Head of caudate nucleus (tissue), 42 donors: ENCODE measurements at places on chromosomes 4 and X.

DNA sequence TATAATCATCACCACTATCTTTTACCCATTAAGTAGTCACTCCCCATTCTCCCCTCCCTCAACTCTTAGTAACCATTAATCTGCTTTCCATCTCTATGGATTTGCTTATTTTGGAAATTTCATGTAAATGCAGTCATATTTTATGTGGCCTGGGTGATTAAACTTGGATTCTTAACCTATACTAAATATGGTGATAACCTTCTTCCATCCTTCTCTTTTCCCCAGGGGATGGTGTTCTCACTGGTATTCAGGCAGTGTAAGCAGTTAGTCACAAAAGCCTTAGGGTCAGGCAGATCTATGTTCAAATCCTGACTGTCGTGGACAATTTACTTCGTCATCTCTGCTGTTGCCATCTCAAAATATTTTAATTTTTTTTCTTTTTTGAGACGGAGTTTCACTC is 29.6 kb downstream of the RAB40AL start:
- DNase-seq, result no peak

DNA sequence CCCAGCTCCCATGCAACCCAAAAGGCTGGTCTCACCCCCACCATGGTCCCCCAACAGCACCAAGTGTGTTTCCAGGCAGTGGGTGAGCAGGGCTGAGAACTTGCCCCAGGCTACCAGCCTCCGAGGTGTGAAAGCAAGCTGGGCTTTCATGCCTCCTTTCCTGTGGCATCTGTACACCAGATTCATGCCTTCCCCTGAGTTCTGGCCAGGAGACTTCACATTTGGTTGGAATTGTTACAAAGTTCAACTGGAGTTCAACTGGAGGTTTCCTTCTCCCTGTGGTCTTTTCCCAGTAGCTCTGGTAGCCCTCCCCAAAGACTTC is 77.6 kb upstream of the RAB40AL start:
- no peak for DNase-seq

- peak; percentile 9 for DNase-seq
These were observed 21.0 kb downstream of the S100G start for GRCh38 chrX:16671005-16671404.

GRCh38 chrX:5632061-5632614 is 596.5 kb downstream of the NLGN4X start:
- no peak for DNase-seq

- no peak for DNase-seq
These were observed at the start of gene RAB33B for GRCh38 chr4:139454111-139455045. RAB33B (plus strand) TSS chr4:139454121; CDS start chr4:139454196, 75 bp downstream.

DNA sequence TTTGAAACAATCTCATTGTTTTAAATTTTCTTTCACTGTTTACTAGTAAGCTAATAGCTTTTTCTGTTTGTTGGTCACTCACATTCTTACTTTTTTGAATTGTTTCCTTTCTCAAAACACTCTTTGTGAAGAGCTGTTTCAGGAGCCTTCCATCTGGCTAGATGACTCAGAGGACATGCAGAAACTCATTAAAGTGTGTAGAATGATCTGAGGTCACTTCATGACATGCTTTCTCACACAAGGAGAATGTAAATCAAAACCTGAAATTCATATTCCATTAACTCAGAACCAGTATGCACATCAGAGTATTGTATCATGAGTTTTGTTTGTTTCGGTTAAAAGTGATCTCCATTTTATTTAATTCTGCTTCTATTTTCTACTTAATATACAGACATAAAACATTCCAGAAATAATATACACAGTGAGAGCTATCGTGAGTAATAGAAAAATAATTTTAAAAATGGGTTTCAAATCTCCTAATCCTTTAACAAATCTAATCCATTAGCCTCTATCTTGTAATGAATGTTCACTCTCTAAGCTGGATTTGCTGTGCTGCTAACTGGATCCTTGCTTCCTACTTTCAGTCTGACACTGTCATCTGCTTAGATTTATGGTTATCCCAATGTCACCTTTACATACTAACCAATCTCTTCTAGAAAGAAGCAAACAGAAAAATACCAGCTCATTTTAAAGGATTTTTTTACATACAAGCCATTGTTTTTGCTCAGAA is 449.6 kb downstream of the FSTL5 start:
- no peak for DNase-seq

- no peak for DNase-seq
These were observed 320.6 kb downstream of the ARHGAP10 start for GRCh38 chr4:148052448-148052847.

DNA sequence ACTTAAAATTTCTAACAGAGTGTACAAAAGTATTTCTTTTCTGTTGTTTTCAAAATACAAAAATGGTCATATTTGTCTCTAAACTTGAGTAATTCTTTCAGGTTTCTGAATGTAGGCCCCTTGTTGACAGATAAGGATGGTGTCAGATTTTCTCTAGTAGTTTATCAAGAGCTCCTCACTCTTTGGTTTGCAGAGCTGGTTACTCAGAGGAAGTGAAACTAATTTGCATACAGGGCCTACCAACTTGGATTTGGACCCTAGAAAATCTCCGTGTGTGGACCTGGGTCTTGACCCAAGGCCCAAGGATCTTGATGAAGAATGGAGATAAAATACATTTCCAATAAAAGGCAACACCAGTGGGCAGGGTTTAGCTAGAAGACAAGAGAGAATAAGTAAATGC is 433 bp upstream of the ADH6 start:
- no peak for DNase-seq

GRCh38 chr4:1413687-1414479 is 7.6 kb upstream of the NKX1-1 start:
- DNase-seq, result no peak

- DNase-seq, result no peak
These were observed 95.7 kb downstream of the DCLK2 start for GRCh38 chr4:150173982-150174398.

DNA sequence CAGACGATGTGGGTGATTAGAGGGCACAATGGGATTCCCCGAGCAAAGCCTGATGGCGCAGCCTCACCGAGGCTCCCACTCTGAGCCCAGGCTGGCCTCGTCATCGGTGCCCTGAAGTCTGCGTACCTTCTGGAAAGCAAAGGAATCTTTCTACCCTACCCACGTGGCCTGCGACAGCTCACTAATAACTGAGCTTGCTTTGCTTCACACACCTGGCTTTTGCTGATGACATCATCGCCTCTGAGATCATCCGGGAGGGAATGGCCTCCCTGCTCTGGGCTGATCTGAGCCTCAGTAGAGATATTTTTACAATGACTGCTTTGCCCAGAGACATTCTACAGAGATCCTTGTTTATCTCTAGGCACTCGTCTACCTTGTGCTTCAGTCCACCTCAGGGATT is 45.4 kb upstream of the PDLIM3 start:
- no peak for DNase-seq

GRCh38 chr4:186724058-186724863 is 605 bp upstream of the FAT1 start:
- DNase-seq, result peak; percentile 70

GRCh38 chrX:96615448-96615847 is 69.2 kb upstream of the DIAPH2 start:
- no peak for DNase-seq

GRCh38 chrX:65696613-65697012 is 29.2 kb downstream of the MSN start:
- no peak for DNase-seq

GRCh38 chrX:9515973-9516538 is 51.2 kb downstream of the TBL1X start:
- no peak for DNase-seq

- DNase-seq, result no peak
These were observed 2.3 kb downstream of the IKBKG start for GRCh38 chrX:154549766-154550165.

- DNase-seq, result no peak
These were observed 12.3 kb downstream of the RNF175 start for GRCh38 chr4:153747406-153747955.

- DNase-seq, result no peak
These were observed 544.6 kb upstream of the HS3ST1 start for GRCh38 chr4:11973270-11973669.

DNA sequence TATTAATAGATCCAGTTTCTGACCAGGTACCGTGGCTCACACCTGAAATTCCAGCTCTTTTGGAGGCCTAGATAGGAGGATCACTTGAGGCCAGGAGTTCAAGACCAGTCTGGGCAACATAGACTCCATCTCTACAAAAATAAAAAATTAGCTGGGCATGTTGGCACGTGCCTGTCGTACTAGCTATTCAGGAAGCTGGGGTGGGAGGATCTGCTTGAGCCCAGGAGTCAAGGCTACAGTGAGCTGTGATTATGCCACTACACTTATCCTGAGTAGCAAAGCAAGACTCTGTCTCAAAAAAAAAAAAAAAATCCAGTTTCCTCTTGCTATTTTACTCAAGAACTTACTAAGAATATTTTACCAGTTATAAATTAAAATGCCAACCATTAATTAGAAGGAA is 91.7 kb downstream of the SLC10A6 start:
- no peak for DNase-seq

DNA sequence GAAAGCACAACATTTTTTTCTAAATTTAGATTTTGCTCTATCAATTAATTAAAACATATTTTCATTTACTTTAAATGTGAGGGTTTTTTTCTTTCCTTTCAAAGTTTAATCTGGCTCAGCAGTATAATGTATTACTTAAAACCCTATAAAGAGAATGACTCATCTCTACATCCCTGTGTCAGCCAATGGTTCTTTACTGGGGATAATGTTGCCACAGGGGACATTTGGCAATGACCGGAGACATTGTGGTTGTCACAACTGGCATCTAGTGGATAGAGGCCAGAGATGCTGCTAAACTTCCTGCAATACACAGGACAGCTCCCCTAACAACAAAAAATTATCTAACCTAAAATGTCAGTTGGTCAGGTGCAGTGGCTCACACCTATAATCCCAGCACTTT is 53.8 kb downstream of the SYNPO2 start:
- DNase-seq, result no peak

DNA sequence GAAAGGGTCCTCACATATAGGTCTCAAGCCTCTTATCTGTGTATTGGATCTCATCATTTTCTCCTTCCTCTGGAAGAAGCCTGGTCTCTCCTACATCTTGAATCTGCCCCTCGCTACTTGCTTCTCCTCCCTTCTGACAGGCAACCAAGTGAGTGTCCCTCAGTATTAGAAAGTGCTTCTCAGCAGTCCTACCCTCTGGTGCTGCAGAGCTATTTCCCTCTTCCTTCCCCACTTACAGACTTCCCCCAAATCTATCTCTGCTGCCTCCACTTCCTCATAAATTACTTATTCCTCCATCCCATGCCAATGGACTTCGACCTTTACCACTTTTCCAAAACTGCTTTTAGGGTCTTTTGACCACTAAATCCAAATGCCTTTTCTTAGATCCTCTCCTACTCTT is 129.1 kb upstream of the NAP1L5 start:
- DNase-seq, result no peak

DNA sequence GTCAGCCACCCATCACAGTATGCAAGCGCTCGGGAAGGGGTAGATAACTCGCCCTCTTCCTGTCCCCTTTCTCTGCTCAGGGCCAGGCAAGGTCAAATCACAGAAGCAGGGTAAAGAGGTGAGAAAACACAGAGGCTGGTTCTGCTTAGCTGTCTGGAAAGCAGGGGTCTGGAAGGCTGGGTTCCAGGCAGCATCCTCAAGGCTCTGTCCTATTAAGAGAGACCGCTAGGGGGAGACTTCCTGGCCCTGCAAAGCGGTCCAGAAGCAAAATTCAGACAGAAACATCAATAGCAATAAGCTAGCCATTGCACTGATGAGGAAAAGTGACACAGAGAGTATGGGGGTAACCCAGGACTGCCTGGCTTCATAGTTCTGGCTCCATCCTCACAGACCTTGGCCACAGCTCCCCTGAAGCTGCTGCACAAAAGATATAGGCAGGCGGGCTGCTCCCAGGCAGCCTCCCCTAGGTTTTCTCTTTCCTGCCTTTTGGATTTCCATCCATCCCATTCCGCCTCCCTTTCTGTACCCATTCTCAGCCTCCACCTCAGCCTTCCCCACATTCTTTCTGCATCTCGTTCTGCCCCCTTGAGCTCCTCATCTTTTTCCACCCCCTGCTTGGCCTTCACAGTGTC is 308.5 kb downstream of the EVC2 start:
- DNase-seq, result no peak

- no peak for DNase-seq
These were observed 522.0 kb downstream of the GRID2 start for GRCh38 chr4:92825791-92826190.

GRCh38 chr4:48296365-48296764 is 26.7 kb upstream of the TEC start:
- no peak for DNase-seq

GRCh38 chr4:3043282-3044020 is 30.9 kb downstream of the HTT-AS start:
- DNase-seq, result no peak

DNA sequence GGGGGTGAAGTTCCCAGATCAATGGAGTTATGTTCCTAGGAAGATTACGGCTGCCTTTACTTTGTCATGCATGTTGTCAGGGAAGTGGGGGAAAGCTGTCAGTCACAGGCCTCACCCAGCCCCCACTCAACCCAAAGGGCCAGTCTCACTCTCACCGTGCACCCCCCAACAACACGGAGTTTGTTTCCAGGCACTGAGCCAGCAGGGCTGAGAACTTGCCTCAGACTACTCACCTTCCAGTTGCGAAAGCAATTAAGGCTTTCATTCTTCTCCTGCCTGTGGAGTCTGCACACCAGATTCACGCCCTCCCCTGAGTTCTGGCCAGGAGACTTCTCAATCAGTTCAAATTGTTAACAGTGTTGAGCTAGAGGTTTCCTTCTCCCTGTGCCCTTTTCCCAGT is 114.3 kb downstream of the SH3BGRL start:
- no peak for DNase-seq

GRCh38 chrX:1051421-1051820 is 161.0 kb downstream of the CRLF2 start:
- DNase-seq, result no peak

DNA sequence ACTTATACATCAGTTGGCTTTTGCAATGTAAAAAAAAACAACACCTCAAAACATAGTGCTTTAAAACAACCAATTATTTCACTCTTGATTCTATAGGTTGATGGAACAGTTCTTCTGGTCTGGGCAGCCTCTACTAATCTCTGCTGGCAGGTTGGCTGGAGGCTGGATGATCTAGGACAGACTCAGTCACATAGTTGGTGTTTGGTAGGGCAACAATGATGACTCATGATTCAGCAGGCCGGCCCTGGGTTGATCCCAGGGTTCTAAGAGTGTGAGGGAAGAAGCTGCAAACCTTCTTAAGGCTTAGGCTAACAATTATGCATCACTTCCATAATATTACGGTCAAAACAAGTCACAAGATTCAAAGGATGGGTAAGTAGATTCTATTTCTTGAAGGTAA is 558.2 kb downstream of the ZNF674 start:
- DNase-seq, result no peak

GRCh38 chr4:110216129-110216528 is 17.7 kb upstream of the ELOVL6 start:
- no peak for DNase-seq

- no peak for DNase-seq
These were observed 29.4 kb upstream of the FOXR2 start for GRCh38 chrX:55593756-55594257.

DNA sequence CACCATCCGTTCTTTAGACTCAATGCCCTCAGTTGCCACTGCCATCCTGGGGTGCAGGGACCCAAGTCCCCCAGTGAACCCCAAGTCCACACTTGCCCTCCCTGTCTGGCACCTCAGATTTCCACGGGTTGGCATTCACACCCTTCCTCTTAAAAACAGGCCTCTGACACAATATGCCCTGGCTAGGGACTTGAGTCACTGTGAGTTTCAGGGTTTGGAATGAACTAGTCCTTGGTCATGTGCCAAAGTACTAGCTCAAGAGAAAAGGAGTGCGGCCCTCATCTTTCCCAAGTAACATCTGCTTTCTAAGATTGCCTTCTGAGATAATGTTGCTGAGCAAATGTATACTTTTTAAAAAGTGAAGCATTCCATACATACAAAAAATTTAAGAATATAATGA is 134.0 kb downstream of the MID1 start:
- no peak for DNase-seq

GRCh38 chr4:174304664-174305063 is 21.0 kb downstream of the CEP44 start:
- no peak for DNase-seq
